GM12865 (cell line): ENCODE measurements at places on chromosomes 1 and 21.
A peak's percentile ranks its signal among the peaks of the same experiment; 100 is the strongest.

DNA sequence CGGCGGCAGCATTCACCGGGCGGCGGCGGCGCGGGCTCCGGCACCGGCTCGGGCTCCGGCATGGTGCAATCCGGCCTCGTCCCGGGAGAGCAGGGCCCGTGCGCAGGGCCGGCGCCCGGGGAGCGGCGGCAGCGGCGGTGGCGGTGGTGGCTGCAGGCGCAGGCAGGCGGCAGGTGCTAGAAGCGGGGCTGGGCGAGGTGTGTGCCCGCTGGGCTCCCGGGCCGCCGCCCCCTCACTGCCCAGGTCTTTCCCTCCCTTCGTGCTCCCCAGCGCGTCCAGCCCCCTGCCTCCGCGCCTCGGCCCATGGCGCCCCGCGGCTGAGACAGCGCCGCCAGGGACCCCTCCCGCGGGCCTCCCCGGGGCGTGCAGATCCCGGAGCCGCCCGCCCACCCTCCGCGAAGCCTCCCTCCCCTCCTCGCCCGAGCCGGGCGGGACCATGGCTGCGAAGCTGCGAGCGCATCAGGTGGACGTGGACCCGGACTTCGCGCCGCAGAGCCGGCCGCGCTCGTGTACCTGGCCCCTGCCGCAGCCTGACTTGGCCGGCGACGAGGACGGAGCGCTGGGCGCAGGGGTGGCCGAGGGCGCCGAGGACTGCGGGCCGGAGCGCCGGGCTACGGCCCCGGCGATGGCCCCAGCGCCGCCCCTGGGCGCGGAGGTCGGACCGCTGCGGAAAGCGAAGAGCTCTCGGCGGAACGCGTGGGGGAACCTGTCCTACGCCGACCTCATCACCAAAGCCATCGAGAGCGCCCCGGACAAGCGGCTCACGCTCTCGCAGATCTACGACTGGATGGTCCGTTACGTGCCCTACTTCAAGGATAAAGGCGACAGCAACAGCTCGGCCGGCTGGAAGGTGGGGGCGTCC lies 492 bp downstream of the FOXO6 start:
- peak; percentile 32 for DNase-seq

DNA sequence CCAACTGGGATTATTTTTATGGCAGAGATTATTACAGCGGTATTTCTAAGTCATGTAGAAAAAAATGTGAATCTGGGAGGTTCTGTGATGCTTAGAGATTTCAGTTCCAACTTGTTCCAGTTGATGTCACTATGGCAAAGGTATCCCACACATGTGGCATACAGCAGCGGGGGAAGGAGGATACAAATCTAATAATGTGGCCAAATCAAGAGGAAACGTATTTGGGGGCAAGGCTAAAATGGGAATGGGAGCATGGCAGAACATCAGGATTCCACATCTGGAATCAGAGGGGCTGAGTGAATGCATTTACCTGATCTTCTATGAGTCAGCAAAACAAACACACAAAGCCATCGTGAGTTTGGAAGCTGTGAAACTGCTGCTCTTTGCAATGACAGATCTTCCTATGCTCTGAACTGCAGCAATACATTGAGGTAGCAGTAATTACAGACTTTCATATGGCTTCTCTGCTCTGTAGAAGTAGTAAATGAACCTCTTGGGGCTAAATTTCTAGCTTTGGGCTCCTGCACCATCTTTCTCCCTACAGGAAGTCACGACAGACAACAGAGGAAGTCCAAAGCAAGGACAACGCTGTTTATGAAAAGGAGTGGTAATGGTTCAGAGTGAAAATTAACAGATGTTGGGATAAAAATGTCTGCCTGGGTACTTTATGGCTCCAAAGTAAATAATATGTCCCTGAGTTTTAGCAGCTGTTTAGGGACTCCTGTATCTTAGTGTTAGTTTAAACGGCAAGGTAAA lies 55.5 kb downstream of the GABPA start:
- DNase-seq, result peak; percentile 42

DNA sequence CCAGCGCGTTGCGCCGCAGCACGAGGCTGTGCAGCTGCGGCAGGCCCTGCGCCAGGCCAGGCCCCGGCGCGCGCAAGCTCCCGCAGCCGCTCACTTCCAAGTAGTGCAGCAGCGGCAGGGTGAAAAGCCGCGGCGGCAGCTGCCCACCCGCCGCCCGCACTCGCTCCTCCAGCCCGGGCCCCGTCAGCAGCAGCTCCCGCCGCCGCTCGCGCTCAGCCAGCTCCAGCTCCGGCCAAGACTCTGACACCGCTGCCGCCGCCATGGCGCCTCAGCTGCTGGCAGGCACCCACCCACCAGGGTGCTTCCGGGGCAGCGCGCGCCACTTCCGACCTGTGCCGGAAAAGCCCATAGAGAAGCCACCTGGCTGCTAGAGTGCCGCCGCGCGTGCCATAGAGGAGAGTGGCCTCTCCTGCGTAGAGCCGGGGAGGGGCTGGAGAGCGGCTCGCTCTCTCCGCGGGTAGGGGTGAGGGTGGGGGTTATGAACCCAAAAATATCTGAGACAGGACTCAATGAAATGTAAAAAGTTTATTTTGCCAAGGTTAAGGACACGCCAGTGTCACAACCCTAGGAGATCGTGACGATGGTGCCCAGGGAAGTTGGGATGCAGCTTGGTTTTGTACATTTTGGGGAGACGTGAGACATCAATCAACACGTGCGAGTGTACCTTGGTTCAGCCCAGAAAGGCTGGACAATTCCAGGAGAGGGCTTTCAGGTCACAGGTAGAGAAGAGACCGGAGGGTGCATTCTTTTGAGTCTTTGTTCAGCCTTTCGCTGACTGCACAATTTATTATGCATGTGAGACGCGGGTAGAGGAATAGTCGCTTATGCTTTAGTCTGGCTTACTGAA lies at the start of gene LRRC47:
Gene LRRC47 (minus strand): TSS at position 284 of the 847 bp plus-strand sequence. CDS start 22 bp downstream, at position 262.
- DNase-seq, result peak; percentile 95

- DNase-seq, result no peak
Measured at GRCh38 chr1:176884911-176885310, 279.6 kb downstream of the ASTN1 start.

- no peak for DNase-seq
Measured at GRCh38 chr1:24276791-24277190, 42.4 kb upstream of the GRHL3 start.

DNA sequence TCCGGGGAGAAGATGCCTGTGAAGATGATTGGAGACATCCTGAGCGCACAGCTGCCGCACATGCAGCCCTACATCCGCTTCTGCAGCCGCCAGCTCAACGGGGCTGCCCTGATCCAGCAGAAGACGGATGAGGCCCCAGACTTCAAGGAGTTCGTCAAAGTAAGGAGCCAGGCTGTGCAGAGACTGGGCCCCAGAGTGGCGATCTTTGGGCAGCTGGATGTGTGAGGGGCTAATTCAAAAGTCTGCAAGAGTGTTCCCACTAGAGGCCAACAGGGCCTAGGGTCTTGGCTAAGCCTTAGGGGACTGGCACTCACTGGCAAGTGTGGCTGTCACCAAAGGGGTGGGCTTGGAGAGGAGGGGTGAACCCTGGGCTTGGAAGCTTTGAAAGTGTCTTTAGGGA lies 50.4 kb downstream of the ATP5PO start:
- no peak for DNase-seq

- DNase-seq, result peak; percentile 27
Measured at GRCh38 chr1:84582802-84583587, 8.8 kb upstream of the CTBS start.

GRCh38 chr21:22536509-22536908 lies 1538.3 kb downstream of the NCAM2 start:
- no peak for DNase-seq

DNA sequence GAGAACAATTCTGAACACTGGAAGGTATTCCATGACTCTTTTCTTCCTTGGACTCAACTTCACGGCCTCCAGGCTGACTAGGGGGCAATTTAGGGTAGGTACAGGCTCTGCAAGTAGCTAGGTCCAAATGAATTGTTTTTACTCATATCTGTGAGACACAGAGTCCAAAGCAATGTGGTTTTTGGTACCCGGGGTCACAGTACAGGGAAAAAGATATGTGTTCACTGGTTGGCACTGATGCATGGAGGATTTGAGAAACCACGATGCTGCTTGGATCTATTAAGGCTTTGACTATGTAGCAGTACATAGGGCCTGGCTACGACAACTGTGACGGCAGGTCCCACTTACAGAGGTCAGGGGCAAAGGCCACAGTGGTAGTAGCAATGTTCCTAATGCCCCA lies 200.6 kb downstream of the DUSP10 start:
- DNase-seq, result no peak
